MG63 (cell line): ENCODE measurements at places on chromosomes 11 and 22. TPM values are rescaled to one million over a fixed set of nuclear protein-coding genes. Genes with fewer than 3 reads are reported as not detected.

DNA sequence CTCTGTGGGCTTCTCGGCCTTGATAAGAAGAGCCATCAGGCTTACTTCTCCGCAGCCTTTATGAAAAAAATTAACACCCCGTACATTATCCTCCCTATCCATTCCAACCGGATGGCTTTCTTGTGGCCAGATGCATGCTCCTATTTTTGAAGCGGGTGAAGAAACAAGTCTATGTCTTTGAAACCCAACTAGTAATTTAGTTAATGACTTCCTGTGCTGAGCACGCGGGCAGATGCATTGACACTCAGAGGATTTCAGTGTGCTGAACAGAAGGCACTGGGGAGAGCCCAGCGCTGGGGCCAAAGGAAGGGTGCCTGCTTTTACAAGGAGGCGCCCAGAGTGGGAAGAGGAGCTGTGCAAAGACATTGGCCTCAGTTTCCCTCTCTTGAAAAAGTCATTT, 53.3 kb downstream of the ARHGAP8 start:
- no peak for DNase-seq

GRCh38 chr11:122755941-122756340, 82.4 kb upstream of the CRTAM start:
- DNase-seq, result no peak

GRCh38 chr22:20433686-20434241, 3.9 kb downstream of the SCARF2 start:
- DNase-seq, result no peak

DNA sequence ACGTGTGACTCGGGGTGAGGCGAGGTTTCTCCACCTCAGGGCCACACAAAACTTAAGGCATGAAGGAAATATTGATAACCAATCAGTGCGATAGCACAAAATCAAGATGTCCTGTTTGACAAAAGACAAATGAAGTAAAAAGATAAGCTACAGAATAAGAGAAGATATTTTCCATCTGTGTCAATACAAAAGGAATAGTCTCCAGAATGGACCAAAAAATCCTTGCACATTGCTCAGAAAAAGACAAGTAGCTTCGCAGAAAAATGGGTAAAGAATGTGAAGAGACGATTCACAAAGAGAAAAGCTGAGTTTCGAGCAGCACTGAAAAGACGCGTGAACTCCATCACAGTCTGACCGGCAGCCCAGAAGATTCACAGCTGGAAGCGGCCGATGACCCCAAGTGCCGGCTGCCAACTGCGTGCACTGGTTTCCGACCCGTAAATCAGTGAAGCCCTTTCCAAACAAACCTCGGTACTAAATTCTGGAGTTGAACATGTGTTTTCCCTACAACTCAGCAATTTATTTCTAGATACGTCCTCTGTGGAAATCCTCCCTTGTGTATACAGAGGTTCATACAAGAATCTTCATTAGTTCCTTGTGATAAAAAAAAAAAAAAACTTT, 308.4 kb downstream of the BRD1 start:
- no peak for DNase-seq

- DNase-seq, result peak; percentile 12
These were observed 13.1 kb upstream of the LYVE1 start for GRCh38 chr11:10581481-10582019.

GRCh38 chr11:131824771-131825170, 454.4 kb downstream of the NTM start:
- no peak for DNase-seq

DNA sequence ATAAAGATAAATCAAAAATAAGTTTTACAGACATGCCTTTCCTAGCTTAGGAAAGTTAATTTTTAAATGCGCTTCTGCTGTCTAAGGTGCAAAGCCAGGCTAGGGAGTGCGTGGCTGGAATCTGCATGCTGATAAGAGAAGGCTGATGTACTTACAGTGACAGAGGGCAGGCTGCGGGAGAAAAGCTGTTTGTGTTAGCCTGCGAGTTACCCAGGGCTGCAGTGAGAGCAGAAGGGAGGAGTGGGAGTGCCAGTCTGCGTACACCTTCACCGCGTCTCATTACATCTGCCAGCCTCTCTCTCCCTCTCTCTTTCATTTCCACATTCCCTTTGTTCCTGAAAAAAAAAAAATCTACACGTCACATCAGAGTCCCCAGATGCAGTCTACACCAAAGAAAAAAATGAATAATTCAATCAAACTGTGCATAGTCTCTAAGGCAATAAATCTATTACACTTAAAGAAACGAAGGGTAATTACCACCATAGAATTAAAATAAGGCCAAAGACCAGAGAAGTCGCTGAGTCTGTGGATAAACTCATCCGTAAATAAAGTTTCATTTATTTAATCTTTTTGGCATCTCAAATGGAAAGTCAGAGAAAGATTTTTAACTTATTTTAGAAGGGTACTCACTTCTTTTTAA, 126.4 kb upstream of the C11orf58 start:
- DNase-seq, result no peak

- no peak for DNase-seq
These were observed 74.9 kb downstream of the RPL27A start for GRCh38 chr11:8757533-8757932.

DNA sequence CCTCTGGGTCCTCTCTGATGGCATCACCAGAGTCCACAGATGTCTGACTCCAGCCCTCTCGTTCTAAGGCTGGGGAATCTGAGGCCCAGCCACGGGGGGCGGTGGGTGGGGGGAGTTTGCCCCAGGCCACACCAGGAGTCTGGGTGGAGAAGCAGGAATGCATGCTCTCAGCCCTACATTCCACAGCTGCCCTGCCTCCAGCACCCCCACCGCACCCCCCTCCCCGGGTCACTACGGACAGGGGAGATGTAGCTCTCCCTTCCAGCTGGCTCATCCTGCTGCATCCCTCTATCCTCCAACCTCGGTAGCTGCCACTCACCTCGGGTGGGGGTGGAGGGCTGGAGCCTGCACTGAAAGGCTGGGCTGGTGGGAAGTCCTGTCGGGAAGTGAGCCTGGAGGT, 2.3 kb upstream of the PVALB start:
- DNase-seq, result no peak

DNA sequence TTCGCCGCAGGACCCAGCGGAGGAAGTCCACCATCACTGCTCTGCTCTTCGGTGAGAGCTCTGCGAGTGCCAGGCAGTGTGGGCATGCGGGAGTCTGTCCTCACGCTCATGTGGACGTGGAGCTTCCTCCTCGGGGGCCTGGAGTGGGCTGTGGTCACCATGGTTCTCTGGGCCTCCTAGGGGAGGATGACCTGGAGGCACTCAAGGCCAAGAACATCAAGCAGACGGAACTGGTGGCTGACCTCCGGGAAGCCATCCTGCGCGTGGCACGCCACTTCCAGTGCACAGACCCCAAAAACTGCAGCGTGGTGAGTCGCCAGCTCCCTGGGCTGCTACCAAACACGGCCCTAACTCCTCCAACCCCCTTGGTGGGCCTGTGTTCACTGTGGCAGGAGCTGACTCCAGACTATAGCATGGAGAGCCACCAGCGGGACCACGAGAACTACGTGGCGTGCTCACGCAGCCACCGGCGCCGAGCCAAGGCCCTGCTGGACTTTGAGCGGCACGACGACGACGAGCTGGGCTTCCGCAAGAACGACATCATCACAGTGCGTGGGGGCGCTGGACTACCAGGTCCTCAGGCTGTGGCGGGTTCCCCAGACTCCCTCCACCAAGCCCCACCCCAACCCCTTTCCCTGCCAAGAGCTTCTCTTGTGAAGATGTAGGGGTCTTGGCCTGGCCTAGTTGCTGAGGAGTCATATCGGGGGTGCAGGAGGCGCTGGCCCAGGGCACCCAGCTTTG, 36.8 kb downstream of the SGSM3 start:
- no peak for DNase-seq

- DNase-seq, result no peak
These were observed 56.1 kb upstream of the B3GAT1 start for GRCh38 chr11:134468081-134468668.

DNA sequence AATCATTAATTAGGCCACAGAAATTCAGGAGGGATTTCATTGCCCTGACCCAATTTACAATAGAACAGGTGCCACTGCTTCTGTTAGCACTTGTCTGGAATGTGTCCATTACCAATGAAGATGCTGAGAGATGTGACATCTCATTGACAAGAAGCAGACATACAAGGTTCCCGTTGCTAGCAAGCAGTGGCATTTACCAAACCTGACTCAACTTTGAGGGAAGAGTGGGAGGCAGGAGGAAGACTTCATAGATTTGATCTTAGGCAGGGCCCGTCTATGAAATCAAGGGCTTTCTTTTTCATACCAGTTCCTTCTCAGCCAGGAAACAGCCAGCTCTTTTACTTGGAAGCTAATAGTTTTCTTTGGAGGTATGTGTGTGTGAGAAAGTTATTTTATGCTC, 280.2 kb downstream of the NELL1 start:
- DNase-seq, result no peak

DNA sequence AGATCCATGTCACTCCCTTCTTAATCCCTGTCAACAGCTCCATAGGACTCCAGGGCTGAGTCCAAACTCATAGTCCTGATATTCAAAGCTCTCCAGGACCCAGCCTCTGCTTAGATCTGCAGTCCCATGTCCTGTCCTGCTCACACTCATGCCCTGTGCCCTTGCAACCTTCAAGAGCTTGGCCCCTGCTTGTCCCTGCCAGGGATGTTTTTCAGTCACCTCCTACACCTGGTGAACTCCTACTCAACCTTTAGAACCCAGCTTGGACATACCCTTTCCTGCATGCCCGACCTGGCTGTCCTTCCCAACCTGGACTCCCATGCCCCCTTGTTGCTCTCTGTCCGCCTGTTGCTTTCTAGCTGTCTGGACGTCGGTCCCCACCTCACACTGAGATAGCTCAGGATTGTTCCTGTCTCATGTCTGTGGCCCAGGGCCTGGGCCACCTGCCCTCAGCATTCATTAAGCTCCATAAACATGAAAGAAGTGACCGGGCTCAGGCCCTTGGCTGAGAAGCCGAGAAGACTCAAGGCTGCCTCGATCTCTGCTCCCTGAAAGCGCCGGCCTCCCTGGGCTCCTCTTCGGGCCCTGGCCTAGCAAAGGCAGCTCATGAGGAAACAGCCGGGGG, 48.8 kb upstream of the RTL6 start:
- DNase-seq, result no peak

GRCh38 chr11:48005831-48006270, 25.5 kb downstream of the PTPRJ start:
- DNase-seq, result no peak

The NCF4 gene
- total RNA-seq, result not detected in 2 replicates

The IGSF9B gene
- 0.12 and 0.43 TPM in 2 replicates for total RNA-seq

The SLC6A5 gene
- not detected in 2 replicates for total RNA-seq

The CALCA gene
- total RNA-seq, result not detected in 2 replicates

The TTC36 gene
- not detected in 2 replicates for total RNA-seq

The CLP1 gene
- 16.8 and 27.4 TPM in 2 replicates for total RNA-seq

The TSSC4 gene
- total RNA-seq, result 58.7 and 90.1 TPM in 2 replicates

The MIOX gene
- 0.35 TPM in 1 of 2 replicates, not detected in the other for total RNA-seq
